T-helper 1 cell (primary cell): ENCODE measurements at places on chromosomes 1 and 21.

DNA sequence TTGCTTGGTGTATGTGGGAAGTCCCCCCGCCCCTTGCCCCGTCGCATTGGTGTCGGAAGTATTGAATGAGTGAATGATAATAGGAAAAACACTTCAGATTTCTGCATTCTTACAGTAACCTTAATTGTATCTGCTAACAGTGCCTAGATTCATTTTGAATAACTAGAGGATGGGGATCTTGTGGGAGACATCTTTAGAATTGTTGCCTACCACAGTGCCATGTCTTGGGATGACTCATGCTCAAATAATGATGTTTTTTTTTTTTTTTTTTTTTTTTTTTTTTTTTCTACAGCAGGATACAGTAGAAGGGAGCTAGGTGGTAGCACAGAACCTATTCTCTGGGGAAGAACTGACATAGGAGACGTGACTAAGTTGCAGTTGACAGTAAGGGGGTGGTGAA is 237.9 kb downstream of the USP25 start:
- no peak for DNase-seq

- no peak for DNase-seq
Observed at GRCh38 chr1:2935751-2936390, 85.4 kb upstream of the ACTRT2 start.

GRCh38 chr1:225697428-225697827 is 44.5 kb upstream of the ENAH start:
- DNase-seq: no peak

- no peak for DNase-seq
Observed at GRCh38 chr1:76267631-76268030, 193.1 kb downstream of the ST6GALNAC3 start.

- no peak for DNase-seq
Observed at GRCh38 chr1:97553971-97554370, 366.9 kb downstream of the DPYD start.

GRCh38 chr1:174890024-174890423 is 109.7 kb upstream of the CACYBP start:
- DNase-seq: no peak

GRCh38 chr1:183720028-183720427 is 66.9 kb upstream of the APOBEC4 start:
- DNase-seq: no peak

GRCh38 chr1:178528228-178528952 is 15.5 kb downstream of the TEX35 start:
- no peak for DNase-seq

- DNase-seq: no peak
Observed at GRCh38 chr1:1926886-1927660, 8.0 kb upstream of the TMEM52 start.

DNA sequence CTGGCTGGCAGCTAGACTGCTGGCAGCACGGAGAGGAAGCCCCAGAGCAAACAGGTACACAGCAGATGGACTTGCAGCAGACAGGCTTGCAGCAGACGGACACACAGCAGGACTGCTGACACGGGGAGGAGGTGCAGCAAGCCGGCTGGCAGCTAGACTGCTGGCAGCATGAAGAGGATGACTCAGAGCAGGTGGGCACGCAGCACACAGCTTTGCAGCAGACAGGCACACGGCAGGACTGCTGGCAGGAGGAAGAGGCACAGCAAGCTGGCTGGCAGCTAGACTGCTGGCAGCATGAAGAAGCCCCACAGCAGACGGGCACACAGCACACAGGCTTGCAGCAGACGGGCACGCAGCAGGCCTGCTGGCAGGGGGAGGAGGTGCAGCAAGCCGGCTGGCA is 498 bp downstream of the KRTAP10-2 start:
- no peak for DNase-seq

DNA sequence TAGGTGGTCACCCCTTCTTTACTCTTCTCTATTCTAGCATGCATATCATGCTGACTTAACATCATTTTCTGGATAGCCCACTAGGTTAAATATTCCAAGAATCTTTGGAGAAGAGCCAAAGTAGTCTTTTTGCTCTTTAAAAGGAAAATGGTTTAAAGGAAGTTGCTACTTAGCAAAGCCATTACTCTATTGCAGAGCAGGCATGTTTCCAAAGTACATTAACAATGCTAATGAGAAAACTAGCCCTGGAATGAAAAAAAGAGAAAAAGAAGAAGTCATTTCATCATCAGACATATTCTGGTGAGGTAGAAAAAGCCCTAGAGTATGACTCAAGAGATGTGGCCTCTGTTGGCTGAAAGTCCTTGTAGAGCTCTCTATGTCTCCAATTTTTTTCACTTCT is 74.0 kb downstream of the NUF2 start:
- DNase-seq: no peak

- no peak for DNase-seq
Observed at GRCh38 chr21:15768045-15768601, 38.3 kb downstream of the USP25 start.

GRCh38 chr1:83769594-83770318 is 229.2 kb downstream of the TTLL7 start:
- no peak for DNase-seq

DNA sequence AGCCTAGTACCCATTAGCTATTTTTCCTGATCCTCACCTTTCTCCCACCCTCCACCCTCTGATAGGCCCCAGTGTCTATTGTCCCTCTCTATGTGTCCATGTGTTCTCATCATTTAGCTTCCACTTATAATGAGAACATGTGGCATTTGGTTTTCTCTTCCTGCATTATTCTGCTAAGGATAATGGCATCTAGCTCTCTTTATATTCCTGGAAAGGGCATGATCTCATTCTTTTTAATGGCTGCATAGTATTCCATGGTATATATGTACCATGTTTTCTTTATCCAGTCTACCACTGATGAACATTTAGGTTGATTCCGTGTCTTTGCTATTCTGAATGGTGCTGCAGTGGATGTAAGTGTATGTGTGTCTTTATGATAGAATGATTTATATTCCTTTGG is 178.9 kb downstream of the NEK7 start:
- no peak for DNase-seq

DNA sequence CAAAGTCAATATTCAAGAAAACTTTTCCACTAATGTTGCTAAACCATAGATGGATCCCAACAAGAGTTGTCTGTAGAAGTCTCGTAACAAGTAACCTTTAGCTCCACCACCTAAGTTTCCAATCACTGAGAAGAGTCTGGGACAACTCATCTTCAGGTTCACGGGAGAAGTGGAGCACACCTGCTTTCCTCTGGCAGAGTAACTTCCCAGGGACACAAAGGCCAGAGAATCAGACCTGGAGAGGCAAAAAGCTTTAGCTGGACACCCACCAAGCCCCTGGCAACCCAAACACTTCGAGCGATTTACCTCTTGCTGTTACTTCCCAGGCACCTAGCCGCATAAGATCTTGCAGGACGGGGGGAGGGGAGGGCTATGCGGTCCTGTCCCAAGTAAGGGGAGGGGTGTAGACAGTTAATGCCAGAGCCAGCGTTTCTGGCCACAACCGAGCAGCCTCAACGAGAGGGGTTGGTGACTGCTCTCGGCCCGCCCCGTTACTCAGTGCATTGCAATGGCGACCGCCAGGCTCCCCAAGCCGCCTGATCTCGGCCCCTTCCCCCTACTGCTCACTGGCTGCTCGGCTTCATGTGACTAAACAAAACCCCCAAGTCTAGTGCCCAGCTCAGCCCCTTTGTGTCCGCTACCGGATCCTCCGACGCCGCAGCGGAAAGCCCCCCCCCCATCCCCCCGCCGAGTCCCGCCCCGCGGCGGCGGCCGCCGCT is 709 bp downstream of the ZNF644 start:
- DNase-seq: peak; percentile 67

GRCh38 chr1:198153804-198154203 is 3.0 kb upstream of the NEK7 start:
- no peak for DNase-seq

DNA sequence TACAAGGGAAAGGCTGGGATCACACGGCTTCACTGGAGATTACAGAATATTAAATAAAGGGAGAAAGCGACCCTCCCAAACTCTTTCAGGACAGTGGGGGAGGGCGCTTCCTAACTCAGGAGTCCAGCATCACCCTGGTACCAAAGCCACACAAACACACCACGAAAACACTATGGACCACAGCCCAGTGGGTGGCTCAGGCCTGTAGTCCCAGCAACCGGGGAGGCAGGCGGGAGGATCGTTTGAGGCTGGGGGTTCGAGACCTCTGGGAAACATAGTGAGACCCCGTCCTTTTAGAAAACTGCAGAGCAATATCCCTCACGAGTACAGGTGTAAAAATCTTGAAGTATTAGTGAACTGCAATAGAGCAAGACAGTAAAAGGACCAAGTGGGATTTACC is 16.0 kb downstream of the TRIM11 start:
- no peak for DNase-seq

DNA sequence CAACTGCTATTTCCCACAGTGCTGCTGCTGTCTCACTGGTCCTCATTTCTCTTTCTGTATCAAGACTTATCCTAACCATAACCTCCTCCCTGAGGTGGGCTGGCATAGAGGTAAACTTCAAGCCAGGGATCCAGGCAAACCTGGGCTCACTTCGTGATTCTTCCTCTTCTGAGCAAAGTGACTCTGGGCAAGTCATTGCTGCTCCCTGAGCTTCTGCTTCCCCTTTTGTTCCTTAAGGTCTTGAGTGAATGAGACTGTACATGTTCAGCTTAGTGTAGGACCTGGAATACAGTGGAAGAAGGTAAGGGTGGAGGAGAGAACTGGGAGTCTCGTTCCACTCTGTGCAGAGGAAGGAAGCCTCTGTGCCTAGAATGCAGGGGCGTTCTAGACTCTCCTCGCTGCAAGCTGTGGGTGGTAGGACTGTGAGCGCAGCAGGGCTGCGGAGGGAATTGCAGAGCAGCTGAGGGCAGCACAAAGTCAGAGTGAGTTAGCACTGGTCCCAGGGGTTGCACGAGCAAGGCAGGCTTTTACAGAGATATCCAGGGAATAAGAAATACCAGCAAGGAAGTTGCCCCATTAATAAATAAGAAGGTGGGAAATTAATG is 11.4 kb upstream of the ERI3 start:
- no peak for DNase-seq

DNA sequence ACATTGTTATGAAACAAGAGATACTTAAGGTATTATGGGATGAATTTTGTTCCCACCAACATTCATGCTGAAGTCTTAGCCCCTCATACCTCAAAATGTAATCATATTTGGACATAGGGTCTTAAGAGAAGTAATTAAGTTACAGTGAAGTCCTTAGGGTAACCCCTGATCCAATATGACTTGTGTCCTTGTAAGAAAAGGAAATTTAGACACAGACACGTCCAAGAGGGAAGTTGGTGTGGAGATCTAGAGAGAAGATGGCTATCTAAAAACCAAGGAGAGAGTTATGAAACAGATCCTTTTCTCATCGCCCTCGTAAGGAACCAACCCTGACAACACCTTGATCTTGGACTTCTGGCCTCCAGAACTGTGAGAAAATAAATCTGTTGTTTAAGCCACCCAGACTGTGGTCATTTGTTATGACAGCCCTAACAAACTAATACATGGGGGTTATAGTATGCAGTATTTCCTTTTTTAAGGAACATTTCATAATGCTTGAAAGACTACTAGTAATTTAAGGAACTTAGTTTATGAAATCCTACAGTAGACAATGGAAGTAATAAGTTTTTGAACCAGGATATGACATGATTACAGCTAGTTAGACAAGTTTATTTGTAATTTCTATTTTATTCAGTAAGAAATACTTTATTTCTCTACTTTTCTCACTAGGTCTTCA is 875.5 kb upstream of the ADGRL2 start:
- DNase-seq: no peak

DNA sequence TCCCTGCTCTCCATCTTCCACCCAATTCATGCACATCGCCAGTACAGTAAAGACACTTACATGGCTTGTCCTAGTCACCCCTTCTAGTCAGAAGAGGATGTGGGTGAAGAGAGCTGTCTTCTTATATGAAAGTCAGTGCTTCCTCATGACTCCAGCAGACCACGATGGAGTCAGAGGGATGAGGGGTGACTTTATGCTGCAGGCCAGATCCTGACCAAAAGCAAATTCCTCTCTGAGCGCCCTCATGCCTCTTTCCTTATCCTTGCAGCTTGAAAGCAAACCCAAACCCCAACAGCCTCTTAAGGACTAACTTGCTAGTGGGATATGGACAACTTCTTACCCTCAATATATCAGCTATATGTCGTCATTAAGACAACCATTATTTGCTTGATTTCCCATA is 348.2 kb upstream of the DUSP10 start:
- DNase-seq: no peak

GRCh38 chr1:192133350-192133926 is 24.8 kb upstream of the RGS18 start:
- no peak for DNase-seq

- no peak for DNase-seq
Observed at GRCh38 chr1:239930686-239931262, 160.9 kb upstream of the FMN2 start.

DNA sequence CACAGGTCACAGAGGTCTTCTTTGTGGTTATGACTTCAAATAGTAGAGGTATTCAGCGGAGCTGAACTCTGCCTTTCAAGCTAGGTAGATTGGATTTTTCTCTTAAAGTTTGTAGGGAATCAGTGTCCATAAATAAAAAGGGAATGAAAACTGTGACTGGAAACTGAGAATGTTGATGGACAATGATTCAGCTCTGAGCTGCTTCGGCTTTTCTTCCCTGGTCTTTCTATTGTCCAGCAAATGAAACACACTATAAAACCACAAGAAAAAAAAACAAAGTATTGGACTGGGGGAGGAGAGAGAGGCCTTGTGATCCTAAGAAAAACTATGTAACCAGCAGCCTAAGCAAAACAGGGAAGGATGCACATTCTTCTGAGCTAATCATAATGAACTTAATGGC is 11.1 kb downstream of the TNNI3K start:
- DNase-seq: no peak

GRCh38 chr1:53195246-53196016 is 1.2 kb upstream of the CPT2 start:
- no peak for DNase-seq

DNA sequence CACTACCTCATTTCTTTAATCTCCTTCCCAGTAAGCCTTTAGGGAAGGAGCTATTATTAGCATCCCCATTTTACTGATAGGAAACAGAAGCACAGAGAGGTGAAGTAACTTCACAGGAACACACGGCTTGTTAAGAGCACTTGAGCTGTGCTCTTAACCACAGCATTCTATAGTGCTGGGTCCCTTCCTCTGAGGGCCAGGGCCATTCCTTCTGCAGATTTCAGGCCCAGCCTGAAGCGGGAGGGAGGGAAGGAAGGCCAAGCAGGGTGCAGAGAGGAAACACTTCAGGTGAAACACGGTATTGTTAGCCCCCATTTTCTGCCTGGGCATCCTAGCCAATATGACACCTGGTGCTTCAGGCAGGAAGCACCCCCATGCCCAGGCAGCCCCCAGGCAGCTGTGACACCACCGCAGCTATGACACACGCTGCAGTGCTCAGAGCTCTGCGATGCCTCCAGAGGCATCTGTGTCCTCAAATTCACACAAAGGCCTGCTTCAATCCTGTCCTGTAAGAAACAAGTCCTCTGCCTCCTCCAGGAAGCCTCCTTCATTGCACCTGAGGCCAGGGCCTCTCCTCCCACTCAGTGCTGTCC is 4.5 kb upstream of the EXTL1 start:
- no peak for DNase-seq

- no peak for DNase-seq
Observed at GRCh38 chr1:22832414-22832786, 121.8 kb downstream of the EPHB2 start.

- DNase-seq: no peak
Observed at GRCh38 chr1:187763976-187764375, 935.2 kb downstream of the PLA2G4A start.

GRCh38 chr1:55580845-55581332 is 365.7 kb upstream of the USP24 start:
- no peak for DNase-seq

- no peak for DNase-seq
Observed at GRCh38 chr1:43388613-43389012, 987 bp downstream of the MED8 start.
